ENCODE measurements at places on chromosomes 6 and 20.

- DNase-seq: no peak
Observed at GRCh38 chr20:63055575-63056235, 48.9 kb upstream of the BHLHE23 start.

DNA sequence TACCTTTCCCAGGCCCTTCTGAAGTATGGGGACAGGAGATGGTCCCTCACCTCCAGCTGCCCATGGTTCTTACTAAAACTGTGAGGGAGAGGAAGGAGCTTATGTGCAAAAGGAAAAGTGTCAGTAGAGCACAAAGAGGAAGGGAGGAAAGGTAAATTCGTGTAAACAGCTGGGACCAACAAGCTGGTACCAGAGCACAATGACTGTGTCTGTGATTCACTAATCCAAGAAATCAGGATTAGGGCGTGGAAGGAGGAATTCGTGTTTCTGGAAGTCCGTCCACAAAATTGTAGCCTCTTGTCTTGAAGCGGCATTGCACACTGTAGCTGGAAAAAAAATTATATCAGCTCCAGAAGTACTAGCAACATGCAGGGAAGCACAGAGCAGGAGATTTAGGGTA is 129.0 kb upstream of the RREB1 start:
- DNase-seq: no peak

DNA sequence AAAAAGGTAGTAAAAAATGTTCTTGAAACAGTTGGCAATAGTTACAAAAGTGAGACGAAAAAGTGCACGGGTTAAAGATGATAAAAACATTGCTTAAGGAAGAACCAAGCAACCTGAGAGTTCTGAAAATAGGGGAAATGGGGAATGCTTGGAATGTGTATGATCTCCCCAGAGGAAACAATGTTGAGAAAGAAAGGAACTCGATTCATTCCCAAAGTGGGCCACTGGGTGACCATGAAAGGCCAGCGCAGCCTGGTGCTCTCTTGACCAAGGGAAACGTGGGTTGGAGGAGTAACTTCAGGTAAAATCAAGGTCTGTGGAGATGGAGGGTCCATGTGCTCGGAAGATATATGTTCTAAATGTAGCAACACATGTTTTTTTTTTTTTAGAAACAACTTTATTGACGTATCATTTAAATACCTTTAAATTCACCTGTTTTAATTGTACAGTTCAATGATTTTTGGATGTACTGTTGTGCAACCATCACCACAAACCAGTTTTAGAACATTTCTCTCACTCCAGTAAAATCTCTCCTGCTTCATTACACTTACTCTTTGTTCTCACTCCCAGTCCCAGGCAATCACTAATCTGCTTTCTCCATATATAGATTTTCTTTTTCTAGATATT is 34.5 kb upstream of the CEP85L start:
- DNase-seq: no peak

- no peak for DNase-seq
Observed at GRCh38 chr6:19690325-19691075, 146.7 kb upstream of the ID4 start.

DNA sequence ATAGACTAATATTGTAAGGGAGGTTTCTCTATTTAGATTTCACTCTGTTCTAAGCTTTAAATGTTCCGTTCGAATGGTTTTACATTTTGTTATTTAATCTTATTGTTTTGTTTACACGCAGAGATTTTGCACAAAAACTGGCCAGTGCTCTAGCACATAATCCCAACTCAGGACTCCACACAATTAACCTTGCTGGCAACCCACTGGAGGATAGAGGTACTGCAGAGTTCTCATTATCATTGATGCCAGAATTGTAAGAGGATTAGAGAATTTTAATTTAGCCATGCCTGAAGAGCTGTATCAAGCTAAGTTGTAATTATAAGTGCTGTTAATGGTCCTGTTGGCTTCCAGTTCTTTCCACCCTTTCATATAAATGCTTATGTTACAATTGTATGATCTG is 179.7 kb upstream of the SCGN start:
- DNase-seq: no peak

All from NCI-H187 treated with DMSO at 0.1 percent for 48 hours (cell line).